ENCODE measurements at places on chromosomes 3 and 15.

GRCh38 chr3:83002869-83003445 lies 1241.5 kb upstream of the GBE1 start:
- no peak for DNase-seq

DNA sequence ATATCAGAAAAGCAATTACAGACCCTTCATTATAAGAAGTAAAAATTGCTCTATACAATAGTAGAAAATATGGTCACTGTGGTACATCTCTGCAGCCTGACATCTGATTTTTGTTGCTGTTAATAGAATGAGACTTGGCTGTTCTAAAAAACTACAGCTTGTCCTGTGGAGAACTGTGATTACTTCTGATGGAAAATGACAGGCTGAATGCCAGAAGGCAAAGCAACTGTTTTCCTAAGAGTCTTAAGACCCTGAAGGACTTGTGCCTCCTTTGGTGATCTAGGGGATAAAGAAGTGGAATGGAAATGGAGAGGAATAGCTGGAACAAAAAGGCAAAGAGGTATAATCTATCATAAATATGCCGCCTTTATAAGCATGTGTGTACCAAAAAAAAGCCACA lies 314.8 kb downstream of the BCHE start:
- DNase-seq: no peak

DNA sequence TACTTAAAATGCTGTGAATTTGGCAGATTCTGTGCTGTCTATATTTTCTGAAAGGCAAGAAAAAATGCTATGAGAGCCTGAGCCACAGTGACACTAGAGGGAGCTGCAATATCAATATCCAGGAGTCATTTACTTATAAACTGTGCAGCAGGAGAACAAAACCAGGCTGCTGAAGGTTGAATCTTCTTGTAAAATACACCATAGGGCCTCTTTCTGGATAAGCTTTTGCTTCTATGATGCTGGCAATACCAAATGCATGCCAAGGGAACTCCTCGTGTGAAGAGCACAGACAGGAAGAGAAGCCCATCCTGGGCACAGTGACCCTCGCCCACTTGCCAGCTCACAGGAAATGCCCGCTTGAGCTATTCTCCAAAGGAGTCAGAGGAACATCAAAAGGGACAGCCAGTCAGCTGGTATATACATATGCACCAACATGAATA lies 48.0 kb upstream of the TSPAN3 start:
- no peak for DNase-seq

DNA sequence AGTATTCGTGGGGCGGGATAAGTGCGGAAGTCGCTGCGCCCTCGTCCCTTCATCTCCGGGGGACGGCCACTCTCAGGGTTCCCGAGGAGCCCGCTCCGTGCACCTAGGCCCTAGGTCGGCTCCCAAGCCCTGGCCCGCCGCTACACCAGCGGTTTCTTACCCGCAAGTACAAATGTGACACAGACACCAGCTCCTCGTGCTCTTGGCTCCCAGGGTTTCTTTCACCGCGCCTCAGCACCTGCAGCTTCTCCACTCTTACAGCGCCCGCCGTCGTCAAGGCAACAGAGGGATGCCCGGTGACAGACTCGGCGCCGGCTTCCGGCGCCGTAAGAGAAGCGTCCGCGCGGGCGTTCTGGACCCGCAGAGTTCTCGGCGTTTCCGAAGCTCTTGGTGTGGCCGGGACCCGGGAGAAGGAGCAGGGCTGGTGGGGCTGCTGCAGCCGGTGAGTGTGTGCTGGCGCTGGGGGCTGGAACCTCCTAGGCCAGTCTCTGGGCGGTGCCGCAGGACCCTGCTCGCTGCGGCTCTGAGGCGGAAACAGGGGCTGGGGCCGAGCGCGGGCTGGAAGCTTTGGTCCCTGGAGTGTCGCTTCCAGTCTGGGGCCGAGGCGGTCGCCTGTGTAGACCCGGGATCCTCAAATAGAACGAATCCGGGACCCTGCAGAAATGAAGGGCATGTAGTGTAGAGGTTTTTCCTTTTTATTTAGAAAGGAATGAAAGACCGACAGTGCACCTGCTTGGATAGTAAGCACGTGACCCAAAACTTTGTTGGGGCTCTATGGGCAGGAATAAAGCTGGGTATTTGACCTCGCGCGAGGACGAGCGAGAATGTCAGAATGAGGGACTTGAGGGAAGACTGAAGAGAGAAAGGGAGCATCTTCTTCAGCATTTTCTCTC lies 155.4 kb upstream of the GOLGA6L4 start:
- no peak for DNase-seq

DNA sequence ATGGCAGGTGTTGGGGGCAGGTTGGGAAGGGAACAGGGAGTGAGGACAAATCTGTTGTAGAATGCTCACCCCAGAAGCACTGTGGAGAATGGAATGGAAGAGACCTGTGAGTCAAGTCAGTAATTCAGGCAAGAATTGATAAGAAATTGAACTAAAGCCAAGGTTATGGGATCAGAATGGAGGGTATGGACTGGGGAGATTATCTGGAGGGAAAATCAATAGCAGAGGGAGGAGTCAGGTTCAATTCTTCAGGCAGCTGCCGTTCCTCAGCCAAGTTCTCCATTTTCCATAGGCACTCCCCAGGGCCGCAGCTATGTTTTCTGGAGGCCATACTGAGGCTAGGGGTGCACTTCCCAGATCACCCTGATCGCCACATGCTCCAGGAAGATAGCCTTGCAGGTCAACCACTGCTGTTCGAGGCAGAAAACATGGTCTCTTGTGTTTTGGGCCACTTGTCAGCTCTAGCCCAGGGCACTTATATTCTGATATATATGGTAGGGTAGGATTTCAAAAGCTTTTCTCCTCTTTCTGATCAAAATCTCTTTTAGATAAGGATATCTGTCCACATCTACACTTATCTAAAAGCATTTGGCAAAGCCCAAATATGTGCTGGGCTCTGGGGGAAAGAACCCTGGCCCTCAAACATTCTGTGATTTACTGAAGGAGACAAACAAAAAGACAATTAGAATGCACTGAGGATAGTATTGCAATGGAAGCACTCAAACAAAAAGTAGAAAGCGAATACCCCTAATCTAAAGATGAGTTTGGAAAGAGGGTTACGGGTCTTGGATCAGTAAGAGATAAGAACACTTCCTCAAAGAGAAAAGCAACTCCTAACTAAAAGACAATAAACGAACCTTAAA lies 92.3 kb downstream of the TMEM212 start:
- no peak for DNase-seq

DNA sequence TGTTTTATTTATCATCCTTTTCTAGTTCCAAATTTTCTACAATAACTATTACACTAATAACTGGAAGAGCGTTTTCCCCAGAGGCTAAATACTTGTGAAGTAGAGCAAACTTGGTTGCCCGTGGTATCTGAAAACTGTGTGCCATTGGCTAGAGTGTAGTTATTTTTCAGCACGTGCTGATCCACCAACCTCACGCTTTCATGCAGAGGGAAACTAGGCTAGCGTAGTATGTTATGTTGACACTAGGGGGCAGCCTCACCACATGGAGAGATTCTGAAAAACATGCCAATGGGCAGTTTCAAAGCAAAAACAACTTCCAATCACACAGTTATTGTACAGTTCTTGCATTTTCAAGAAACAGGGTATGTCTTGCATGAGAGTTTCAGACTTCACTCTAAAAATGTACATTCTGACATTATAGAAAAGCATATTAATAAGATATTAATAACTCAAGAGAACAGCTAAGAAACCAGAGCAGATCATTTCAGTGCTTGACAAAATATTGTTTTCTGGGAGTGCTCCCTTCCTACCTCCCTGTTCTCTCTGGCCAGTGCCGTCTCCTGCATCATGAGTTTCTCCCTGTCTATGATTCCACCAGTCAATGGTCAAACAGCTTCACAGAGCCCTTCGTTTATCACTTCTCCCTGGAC lies 39.7 kb downstream of the SPATA12 start:
- peak; percentile 17 for DNase-seq

DNA sequence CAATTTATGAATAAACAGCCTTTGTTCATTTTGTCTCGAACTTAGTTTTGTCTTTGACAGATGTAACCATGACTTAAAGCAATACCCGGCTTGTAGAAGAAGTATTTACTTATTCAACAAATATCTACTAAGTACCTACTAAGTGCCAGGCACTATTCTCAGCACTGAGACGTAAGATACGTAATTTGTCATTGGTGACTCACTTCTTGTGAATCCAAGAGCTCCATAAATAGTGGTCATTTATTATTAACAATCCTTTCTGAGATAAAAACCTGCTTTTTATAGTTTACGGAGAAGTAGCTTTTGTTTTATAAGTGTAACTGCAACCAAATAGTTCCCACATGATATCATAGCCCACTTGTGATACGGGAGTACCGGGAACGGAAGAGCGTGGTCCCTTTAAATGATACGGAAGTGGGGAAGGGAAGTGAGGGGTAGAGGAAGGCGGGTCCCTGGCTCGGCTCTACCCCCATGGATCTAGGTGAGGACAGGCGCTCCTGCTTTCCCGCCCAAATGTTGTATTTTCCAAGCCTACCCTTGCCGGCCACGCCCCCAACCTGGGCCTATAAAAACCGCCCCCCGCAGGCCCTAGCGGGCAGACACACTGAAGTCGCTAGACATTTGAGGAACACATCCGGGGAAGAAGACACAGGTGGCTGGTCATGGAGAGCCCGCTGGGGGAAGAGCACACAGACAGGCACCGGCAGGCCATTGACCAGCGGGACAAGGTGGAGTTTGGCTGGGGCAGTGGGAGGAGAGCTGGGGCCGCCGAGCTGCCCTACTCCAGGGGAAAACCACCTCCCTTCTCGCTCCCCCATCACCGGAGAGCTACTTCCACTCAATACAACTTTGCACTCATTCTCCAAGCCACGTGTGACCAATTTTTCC lies at the start of gene SAMMSON:
Gene SAMMSON (plus strand): TSS at position 594 of the 888 bp plus-strand sequence.
- DNase-seq: no peak

DNA sequence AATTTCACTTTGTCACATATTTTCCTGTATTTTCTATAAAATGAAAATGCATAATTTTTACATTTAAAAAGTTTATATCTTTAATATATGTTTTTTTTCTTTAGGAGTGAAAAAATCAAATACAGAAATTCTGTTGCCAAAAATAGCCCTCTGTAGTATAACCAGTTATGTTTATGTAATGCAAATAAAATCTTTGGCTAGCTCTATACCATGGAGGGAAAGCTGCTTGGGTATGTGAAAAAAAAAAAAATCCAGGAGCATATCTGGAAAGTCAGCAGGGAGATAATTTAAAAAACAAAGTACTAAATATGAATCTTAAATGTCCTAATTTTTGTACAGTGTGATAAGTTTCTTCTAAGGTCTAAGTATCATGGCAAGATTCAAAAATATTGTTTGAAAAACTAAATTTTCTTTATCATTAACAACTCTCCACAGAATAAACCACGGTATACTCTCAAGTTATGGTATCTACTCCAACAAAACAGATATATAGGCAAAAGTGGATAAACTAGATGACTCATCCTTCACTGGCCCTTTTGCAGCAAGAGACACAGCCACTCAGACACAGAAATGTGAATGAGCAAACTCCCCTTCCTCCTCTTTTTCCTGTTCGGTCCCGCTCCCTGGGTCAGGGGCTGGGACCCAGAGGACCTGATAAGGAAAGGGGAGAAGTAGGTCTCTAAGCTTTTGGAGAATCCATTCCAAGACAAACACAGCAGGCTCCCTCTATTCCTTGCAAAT lies 66.6 kb downstream of the PDZRN3 start:
- no peak for DNase-seq

- no peak for DNase-seq
Measured at GRCh38 chr3:133443649-133444422, 44.0 kb downstream of the BFSP2 start.

GRCh38 chr3:141854599-141854998 lies 21.8 kb upstream of the ATP1B3 start:
- no peak for DNase-seq

GRCh38 chr3:122931636-122932035 lies 95.9 kb downstream of the SEMA5B start:
- DNase-seq: no peak

DNA sequence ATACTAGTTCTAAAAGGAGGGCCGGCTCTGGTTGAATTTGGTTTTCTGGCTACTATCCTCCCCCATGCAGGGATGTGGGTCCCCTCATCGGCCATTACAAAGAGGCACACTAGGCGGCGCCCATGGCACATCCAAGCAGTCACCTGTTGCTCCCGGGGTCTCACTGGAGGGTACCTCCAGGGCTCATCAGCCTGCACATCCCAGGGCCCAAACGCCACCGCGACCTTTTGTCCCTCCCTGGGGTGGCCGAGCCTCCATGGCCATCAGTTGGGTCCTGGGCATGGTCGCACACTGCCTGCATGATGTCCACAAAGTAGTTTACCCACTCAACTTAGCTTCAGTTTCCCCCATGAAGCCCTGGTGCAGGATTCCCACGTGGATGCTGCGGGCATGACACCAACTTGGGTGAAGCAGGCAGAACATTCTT lies 28.3 kb downstream of the IDH3A start:
- DNase-seq: peak; percentile 19

DNA sequence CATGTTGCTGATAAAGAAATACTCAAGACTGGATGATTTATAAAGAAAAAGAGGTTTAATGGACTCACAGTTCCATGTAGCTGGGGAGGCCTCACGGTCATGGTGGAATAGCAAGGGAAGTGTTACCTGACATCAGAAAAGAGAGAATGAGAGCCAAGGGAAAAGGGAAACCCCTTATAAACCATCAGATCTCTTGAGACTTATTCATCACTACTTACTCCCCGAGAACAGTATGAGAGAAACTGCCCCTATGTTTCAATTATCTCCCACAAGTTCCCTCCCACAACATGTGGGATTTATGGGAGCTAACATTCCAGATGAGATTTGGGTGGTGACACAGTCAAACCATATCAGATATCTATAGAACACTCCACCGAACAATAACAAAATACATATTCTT lies 904.6 kb downstream of the PDCD6IP start:
- DNase-seq: no peak

DNA sequence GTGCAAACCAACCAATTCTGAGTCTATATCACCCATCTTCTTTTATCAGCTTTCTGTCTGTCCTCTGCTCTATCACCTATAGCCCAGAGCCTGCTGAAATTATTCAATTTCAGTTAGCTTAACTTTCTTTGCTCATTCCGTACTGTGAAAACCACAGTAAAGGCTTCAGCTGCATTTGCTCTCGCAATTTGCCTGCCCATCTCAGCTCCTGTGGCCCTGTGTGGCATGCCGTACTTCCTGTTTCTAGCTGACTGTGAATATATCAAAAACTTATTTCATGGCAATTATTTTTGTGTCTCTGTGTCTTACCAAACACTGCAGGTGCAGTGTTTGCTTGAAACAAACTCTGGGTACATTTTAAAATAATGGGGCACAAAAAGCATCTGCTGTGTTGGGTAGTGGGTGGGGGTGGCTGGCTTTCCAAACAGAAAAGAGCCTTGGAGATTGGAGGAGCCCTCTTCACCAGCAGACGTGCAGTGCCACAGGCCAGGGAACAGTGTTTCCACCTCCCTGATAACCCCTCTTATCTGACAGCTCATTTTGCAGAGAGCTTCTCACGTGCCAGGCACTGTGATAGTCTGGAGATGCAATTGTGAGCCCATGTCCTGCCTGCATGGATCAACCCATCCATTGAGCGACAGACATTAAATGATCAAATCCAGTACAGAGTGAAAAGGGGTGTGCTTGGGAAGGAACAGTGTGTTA lies 45.2 kb downstream of the GASK1A start:
- DNase-seq: no peak
